Kidney glomerular epithelial cell (primary cell): ENCODE measurements at places on chromosomes 12 and 14.

GRCh38 chr14:71730471-71730870, 201.8 kb upstream of the RGS6 start:
- DNase-seq = no peak

DNA sequence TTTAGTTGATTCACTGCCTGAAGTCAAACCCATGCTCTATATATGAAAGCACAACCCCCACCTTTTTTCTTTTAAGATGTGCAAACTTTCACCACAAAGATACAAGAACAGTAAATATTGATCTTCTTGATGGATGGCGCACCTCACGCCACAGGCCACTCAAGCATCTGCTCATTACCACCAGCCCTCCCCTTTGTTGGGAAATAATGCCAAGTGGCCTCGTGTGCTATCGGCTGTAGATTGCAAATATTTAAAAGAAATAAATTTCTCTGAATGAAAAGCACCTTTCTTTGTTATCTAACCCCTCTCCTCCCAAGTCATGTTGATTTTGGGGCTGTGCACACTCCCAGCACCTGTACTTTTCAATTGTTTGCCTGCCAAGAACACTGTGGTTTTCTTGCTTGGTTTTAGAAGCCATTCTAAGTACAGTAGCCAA, 122.7 kb downstream of the C12orf42 start:
- DNase-seq = no peak

- DNase-seq = no peak
These were observed 260.0 kb downstream of the DUSP6 start for GRCh38 chr12:89092297-89092696.

DNA sequence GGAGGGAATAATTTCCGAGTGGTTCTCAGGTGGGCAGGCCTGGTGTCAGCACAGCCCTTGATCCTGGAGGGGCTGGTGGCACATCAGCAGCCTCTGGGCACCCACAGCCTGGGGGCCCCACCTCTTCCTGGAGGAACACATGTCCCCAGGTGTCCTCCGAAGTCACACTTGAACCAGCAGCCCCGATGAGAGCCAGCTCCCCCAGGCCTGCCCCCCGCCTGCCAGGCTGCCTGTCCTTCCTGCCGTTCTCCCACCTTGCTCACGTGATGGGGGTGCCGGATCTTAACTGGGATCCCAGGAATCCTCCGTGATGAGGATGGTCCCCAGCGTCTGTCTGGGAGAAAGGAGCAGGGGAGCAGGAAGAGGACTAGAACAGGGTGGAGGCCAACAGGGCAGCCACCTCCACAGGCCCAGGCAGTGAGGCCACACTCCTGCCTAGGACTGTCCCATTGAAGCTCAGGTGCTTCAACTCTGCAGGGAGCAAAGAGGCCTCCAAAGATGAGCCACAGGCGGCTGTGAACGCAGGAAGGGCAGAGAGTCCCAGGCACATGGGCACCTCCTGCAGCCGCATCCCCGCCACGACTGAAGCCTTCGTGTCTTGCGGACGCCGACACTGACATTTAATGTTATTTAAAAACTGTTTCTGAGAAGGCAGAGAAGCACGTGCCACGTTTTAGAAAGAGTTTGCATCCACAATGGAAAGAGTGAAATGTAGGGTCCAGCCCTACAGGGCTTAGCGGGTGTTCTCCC, 77.5 kb downstream of the GALNT9 start:
- DNase-seq = no peak

- peak; percentile 92 for DNase-seq
These were observed 17.1 kb upstream of the OR10P1 start for GRCh38 chr12:55619354-55620138.

- no peak for DNase-seq
These were observed 5.5 kb upstream of the KRT79 start for GRCh38 chr12:52839436-52840105.

DNA sequence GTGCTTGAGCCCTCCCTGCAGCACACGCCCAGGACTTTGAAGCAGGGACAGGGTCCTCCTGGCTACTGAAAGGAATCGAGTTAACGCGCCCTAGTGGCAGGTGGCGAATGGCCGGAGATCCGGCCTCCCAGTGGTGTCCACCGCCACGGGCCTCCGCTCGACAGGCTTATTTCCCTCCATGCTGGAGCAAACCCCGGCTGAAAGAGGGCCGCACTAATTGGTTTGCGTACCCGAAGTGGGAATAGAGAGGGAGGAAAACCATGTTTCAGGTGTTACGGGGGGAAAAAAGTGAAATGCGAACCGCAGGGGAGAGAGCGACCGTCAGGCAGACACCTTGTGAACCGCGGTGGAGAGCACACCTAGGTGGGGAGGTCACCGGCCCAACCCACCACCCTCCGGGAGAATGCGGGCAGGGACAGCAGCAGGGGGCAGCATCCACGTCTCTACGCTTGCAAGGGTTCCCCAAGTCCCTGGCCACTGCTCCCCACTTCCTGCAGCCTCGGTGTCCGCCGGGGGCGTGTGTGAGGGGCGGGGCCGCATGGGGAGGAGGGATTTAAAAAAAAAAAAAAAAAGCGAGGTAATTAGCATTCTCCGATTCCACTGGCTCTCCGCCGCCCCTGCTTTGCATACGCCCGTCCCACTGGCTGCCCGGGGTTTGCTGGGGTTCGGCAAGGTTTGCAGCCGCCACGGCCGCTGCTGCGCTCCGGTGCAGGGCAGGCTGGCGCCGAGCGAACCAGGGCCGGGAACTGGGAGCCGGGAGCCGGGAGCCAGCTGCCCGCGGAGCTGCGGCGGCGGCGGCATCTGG, 224.6 kb upstream of the CRY1 start:
- DNase-seq = peak; percentile 88

DNA sequence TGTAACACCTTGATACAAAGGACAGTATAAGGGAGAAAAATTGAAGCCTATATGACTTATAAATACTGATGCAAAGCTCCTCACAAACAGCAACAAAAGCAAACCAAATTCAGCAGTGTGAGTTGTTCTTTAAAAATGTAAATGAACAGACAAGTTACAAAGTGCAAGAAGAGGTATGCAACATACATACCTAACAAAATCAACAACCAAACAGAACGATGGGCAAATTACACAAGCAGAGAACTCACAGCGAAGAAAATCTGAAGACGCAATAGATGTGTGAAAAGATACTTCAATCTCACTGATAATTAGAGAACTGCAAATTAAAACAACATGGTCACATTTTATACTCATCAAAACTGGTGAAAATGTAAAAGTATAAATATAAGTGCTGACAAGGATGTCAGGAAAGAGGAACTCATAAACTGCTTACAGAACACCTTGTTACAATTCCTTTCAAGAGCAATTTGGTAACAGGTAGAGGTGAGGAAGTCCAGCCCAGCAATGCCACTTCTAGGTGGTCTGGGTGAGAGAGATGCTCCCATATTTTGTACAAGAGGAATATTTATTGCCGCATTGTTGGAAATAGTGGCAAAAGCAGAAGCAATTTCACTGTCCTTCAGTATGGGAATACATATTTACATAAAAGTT, 47.3 kb downstream of the CORO1C start:
- no peak for DNase-seq

- DNase-seq = no peak
These were observed 862 bp downstream of the HMGA2 start for GRCh38 chr12:65825183-65825506.

DNA sequence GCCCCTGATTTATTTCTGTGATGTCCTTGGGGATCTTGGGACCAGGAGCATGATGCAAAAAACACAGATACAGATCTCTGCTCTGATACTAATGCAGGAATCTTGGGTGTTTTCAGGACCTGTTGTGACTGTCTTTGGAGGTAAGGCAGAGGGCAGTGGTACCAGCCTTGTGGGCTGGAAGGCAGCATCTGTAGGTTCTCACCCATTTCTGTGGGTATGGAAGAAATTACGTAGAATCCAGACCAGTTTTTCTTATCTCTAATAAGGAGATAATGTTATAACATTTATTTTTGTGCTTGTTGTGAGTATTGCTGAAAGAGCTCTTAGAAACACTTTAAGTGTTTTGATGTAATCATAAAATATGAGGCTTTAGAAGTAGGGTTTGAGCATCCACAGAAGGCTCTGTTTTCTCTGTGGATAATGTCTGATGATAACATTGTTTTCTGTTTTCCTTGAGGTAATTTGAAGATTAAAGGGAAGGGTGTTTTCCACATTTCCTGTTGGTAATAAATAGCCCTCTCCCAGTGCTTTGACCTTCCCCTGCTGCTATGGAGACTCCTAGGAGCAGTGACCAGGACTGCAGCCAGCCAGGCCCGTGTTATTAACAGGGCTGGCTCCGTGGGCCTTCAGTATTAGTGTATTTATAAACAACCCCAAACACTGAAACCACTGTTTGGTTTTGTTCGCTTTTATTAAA, 9.4 kb upstream of the DCP1B start:
- DNase-seq = no peak

DNA sequence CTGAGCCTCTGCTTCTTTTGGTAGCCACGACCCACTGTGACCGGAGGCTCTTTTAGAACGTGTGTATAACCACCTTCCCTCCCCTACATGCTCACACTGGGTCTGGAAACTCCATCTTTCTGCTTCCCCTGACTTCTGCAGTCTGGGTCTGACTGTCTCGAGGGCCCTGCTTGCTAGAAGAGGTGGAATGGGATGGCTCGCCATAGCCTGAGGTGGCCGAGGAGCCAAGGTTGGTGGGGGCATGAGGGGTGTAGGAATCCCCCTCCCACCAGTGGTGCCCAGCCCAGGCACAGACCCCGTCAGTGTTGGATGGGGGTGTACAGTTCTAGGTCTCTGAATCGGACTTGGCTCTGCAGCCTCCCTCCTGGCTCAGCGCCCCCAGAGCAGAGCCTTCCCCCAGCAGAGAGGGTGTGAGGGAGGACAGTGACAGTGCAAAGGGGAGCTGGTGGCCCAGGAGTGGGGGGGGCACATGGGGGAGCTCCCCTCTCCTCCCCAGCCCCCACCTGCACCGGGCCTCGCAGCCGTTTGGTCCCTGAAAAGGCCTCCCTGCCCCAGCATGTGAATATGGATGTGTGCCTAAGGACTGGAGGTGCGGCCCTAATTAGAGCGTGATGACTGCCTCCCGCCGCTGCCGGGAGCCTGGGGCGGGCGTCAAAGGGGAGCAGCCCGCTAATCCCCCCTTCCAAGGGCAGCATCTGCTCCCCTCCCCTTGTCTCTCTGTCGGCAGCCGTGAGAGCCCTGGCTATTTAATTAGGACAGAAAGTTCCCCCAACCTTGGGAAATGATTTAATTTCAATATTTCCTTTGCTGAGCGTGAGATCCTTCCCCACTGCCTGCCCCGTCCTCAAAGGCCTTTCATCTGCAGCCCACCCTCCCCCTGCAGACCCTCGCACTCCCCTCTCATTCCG, 196.2 kb upstream of the C14orf180 start:
- no peak for DNase-seq

DNA sequence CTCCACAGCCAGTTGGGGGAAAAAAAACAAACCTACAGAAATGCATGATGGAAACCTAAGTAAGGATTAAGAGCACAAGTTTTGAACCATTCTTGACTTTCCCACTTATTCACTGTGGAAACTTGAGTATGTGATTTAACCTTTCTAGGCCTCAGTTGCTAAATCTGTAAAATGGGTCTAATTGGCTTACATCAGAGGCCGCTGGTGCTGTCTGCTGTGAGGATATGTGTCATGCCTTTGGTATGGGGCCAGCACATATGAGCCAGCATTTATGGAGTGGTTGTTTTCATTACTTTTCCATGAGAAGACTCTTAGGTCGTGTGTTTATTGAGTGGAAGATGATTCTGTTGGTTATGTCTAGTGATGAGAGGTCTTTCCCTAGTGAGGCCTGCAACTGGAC, 102.4 kb downstream of the ESR2 start:
- DNase-seq = peak; percentile 23

- no peak for DNase-seq
These were observed 13.7 kb downstream of the FGD6 start for GRCh38 chr12:95203487-95204030.

- DNase-seq = no peak
These were observed 1.1 kb downstream of the PTPN6 start for GRCh38 chr12:6952121-6952862.

DNA sequence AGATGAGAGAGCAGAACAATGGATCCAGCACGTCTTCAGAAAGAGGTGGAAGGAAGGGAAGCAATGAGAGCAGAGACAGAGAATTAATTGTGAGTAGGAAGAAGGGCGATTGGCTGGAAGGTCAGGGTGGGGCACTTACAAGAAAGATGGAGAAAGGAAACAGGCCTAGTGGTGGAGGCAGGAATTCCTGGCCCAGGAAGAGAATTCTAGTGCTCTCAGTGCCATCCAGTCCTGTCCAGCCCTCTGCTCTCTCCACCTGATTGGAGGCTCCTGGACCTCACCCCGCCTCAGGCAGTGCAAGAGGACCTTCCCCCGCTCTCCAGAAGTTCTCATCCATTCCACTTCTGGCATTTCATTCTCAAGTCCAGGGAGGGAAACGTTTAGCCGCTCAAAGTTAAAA, 43.0 kb downstream of the NGB start:
- no peak for DNase-seq

DNA sequence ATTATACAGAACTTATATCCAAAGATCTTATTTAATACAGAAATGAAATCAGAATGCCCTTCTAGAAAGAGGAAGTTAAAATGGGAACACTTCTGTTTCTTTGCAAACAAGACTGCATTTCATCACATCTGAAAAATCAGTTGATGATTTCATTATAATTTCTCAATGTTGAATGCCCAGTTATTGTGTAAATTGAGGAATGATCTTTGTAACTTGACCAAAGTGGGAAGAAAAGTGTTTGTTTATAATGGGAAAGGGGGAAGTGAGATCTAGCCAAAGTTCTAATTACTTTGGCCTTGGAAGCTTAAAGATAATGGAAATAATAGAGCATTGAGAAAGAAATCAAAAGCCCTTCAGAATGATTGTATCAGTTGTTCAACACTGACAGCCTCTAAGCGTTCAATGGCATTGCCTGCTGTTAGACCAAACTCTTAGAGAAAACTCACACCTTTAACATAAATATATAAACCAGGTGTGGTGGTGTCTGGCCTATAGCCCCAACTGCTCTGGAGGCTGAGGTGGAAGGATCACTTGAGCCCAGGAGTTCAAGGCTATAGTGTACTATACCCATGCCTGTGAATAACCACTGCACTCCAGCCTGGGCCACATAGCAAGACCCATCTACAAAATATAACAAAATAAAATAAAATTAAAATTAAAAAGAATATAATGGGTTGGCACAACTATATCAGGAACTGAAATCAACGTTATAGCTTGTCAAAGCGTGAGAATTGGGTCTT, 9.9 kb upstream of the LYZ start:
- no peak for DNase-seq

DNA sequence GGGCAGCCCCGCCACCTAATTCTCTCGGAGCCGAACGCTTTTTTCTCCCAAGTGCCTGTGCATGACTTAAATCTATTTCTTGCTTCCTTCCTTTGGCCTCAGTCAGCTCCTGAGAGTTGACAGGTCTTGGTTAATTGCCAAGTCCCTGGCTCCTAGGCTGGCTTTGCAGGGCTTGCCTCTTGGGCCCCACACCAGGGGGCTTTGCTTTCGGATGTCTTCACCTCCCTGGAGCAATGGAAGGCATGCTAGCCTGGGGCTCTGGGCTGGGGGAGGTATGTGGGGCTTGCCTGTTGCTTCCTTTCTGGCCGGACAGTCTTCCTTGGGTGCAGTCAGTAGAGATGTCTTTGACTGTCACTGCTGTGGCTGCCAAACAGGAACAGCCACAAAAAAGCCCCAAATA, 2.2 kb upstream of the KRT80 start:
- DNase-seq = no peak
